ENCODE measurements at places on chromosomes 3 and 15.
A peak's percentile ranks its signal among the peaks of the same experiment; 100 is the strongest.

GRCh38 chr3:1499694-1500093 lies 406.9 kb downstream of the CNTN6 start:
- DNase-seq = no peak

DNA sequence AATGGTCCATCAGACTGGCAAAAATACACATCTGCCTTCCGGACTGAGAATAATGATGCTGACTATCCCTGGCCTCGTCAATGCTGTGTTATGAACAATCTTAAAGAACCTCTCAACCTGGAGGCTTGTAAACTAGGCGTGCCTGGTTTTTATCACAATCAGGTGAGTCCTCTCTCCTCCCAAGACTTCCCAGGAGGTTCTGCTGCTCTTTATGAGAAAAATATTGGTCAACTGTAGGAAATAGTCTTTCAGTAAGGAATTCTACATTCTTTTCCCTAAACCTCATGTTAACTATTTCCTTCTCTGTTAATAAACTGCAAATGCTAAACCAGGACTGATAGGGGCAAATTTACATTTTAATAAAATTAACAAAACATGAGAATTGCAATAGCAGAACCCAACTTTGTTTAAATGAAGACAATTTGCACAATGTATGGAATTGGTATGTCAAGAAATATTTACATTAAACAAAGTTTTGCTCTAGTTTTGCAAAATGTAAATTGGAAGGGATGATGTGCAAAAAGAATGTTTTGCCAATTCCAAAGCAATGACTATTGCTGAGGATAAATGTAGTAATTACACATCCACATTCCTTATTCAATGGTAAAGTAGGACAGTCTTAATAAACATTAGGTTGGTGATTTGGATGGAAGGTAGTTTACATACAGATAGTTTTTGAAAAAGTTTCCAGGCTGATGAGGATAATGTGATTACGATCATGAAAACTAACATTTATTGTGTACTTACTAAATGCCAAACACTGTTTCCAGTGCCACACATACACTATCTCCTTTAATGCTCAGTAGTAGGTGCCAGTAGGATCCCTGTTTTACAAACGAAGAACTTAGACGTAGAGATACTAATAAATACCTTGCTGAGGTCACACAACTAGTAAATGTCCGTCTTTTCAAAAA lies 21.1 kb downstream of the UPK1B start:
- no peak for DNase-seq

DNA sequence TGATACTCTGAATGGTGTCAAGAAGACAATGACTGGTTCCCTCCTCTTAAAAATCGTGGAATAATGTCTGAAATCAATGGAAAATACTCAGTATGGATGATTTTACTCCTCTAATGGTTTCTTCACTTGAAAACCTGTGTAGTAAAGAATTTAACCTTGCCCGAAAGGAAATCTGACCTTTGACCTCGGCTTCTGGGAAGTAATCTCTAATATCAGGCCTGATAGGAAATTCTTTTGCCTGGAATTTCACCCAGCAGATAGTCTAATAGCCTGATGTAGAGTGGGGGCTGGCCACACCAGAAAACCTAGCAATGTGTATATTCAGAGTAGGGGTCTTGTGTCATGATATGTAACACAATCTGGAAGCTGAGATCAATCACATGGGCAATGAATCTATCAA lies 91.5 kb upstream of the GOLIM4 start:
- no peak for DNase-seq

- no peak for DNase-seq
Observed at GRCh38 chr3:31421314-31422048, 111.2 kb upstream of the STT3B start.

- no peak for DNase-seq
Observed at GRCh38 chr3:43998836-43999727, 242.6 kb upstream of the TOPAZ1 start.

GRCh38 chr15:88695101-88695500 lies 56.3 kb downstream of the ISG20 start:
- no peak for DNase-seq

- no peak for DNase-seq
Observed at GRCh38 chr3:106371221-106371970, 502.6 kb upstream of the CBLB start.

DNA sequence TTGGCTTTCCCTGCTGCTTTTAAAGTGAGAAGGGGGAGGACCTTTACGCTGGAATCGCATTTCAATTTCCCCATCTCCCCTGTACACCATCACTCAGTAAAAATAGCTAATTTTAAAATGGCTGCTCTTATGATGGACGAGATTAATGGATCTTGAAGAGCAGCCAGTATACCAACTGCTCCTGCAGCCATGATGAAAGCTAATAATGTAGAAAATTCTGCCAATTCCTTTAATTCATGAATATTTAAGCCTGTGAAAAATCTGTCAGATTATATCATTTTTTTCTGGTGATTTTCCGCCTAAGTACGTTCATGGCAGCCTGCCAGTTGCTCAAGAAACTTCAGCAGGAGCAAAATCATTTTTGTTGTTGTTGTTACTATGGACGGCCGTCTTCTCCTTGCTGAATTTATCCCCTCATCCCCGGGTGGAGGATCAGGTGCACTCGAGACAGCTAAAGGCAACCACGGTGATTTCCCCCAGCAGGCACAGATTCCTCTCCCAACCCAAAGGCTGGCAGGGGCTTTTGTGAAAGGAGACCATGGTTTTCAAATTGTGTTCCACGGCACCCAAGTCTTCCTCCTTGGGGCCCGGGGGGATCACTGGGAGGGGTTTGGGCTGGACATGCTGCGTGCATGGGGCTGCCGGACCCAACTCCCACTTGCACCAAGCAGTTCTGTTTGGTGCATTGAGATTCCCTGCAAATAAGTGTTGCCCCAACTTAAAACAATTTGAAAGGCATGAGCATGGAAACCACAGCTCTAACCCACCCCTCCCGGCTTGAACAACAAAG lies 289.6 kb downstream of the UACA start:
- no peak for DNase-seq

GRCh38 chr15:74367296-74367854 lies at the start of gene CYP11A1:
TSS of gene CYP11A1 (minus strand) at chr15:74367646. CDS start at chr15:74367585, 61 bp downstream.
- DNase-seq = no peak

DNA sequence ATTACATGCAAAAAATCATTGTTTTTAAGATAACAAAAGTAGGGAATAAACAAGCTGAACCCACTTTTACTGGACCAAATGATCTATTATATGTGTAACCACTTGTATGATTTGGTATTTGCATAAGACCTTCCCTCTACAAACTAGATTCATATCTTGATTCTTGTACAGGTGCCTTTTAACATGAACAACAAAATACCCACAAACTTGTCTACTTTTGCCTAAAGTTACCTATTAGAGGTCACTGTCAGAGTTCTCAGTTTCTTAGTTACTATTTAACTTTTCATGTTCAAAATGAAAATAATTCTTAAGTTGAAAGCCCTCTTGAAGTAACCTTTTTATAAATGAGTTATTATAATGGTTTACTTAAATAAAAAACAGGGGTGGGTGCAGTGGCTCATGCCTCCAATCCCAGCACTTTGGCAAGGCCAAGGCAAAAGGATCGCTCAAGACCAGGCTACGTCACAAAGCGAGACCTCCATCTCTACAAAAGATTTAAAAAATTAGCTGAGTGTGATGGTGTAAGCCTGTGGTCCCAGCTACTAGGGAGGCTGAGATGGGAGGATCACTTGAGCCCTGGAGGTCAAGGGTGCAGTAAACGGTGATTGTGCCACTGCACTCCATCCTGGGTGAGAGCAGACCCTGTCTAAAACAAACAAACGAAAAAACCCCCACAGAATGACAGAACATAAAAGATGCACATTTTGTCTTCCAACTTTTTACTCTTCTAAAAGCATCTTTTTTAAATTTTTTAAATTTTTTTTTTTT lies 16.0 kb downstream of the ACTR8 start:
- DNase-seq = no peak

- DNase-seq = no peak
Observed at GRCh38 chr15:96699871-96700401, 369.4 kb downstream of the NR2F2 start.

DNA sequence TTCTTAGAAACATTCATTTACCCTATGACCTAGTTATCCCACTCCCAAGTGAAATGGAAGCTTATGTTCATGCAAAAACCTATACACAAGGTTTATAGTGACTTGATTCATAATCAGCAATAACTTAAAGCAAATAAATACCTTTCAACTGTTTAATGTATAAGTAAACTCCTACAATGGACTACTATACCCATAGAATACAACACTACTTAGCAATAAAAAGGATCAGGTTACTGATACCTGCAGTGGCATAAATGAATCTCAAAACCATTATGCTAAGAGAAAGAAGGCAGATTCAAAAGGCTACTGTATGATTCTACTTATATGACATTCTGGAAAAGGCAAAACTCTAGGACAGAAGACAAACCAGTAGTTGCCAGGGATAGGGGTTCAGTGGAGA lies 8.3 kb upstream of the POLR2M start:
- DNase-seq = no peak

- no peak for DNase-seq
Observed at GRCh38 chr15:72155003-72155621, 36.9 kb downstream of the SENP8 start.

GRCh38 chr3:159616234-159616825 lies 372.3 kb upstream of the IL12A start:
- DNase-seq = no peak

- no peak for DNase-seq
Observed at GRCh38 chr3:155420406-155420805, 126.9 kb upstream of the STRIT1 start.

DNA sequence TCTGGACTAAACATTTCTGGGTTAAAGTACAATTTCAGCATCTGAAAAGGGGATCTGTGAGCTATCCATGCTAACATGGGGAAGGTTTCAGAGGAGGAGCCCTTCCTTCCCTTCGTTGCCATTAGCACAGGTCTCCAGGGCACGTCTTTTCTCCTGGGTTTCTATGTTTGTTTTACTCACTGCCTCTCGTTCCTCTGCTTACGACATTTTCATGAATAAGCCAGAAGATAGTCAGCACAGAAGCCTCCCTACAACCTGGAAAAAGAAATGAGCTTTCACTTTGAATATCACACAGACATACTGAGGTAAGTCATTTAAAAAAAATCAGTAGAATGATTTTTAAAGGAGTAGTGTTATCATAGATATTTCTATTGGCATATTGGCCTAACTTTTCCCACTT lies 117.2 kb upstream of the KCNMB2 start:
- no peak for DNase-seq

DNA sequence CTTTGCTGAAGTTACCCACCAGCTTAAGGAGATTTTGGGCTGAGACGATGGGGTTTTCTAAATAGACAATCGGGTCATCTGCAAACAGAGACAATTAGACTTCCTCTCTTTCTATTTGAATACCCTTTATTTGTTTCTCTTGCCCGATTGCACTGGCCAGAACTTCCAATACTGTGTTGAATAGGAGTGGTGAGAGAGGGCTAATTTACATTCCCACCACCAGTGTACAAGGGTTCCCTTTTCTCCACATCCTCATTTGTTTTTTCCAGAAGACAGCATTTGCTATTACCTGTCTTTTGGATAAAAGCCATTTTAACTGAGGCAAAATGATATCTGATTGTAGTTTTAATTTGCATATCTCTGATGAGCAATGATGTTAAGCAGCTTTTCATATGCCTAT lies 329.9 kb upstream of the TPRG1 start:
- DNase-seq = no peak

GRCh38 chr3:188558343-188559071 lies 404.6 kb downstream of the LPP start:
- DNase-seq = no peak

DNA sequence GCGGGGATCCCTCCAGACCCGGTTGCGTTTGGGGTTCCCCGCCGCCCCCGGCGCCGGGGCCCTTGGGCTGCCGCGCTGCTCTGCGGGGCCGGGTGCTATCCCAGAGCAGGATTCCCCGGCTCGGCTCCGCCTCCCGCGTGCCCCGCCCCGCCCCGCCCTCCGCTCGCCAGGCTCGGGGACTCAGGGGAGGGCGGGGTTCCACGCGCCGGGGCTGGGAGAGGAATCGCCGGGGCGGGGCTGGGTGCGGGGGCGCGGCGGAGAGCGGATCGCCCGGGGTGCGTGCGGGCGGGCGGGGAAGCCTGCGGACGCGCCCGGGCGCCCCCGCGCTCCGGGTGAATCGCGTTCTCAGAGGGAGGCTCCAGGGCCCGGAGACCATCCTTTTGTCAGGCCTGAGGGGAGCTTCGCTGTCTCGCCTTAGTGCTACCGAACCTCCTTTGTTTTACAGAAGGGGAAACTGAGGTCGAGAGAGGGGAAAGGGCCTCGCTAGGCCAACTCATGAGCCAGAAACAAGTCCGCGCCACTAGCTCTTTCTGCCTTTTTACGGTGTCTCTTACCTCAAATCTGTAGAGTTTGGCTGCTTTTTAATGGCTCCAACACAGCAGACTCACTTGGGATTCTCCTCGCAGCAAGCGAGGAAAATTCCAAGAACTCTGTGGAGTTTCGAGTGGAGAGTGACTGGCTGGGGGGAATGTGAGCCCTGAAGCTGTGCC lies at the start of gene TMEM158:
Gene TMEM158, minus strand, starts transcription at position 82 of the 710 bp plus-strand sequence. CDS start 260 bp downstream, outside the sequence.
- DNase-seq = peak; percentile 49

GRCh38 chr3:23325466-23326065 lies 122.4 kb downstream of the UBE2E2 start:
- DNase-seq = no peak

- DNase-seq = no peak
Observed at GRCh38 chr3:150666167-150666566, 37.6 kb downstream of the ERICH6 start.

DNA sequence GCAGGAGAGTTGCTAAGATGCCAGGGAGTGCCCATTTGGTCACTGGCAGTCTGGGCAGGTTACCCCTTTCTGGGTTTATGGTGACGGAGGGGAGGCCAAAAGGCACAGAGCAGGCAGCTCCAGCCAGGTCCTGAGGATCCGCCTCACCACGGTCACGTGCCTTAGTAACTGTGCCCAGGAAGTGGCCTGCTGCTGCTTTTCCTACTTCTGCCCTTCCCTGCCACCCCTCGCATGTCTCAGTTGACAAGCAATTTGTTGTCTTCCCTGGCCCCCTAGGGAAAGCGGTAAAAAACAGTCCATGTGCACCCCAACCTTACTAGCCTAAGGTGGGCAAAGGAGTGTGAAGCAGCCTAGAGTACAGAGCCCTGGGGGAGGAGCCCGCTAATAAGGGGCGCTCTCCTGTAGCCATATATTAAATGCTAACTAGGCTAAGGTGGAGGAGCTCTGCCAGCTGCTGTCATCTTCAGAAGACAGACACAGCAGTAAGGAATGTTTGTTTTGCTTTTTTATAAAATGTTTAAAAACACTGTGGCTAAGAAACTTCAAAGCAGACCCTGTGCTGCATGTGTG lies 9.1 kb upstream of the LIPH start:
- DNase-seq = no peak

DNA sequence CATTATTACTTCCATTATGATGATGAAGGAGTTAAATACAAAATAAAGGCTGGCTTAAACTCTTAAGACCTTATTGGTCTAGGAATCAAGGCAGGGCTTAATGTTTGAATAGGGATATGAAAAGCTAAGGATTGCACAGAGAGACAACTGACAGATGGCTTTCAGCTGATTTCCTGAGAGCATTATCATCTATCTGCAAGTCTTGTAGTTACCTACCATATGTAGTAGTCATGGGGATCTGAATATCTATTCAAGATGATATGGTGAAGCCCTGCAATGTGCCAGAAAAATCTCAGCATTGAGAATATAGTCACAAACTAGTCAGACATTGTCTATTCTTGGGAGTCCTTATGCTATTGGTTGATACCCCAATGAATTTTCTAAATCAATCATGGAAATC lies 47.5 kb upstream of the CHMP2B start:
- DNase-seq = no peak
